Stimulated activated CD8-positive, alpha-beta memory T cell treated with anti-CD3 and anti-CD28 coated beads, Interleukin-4, amount 100 ng/mL, for 1 hour (primary cell): ENCODE measurements at places on chromosomes 6 and 20.

DNA sequence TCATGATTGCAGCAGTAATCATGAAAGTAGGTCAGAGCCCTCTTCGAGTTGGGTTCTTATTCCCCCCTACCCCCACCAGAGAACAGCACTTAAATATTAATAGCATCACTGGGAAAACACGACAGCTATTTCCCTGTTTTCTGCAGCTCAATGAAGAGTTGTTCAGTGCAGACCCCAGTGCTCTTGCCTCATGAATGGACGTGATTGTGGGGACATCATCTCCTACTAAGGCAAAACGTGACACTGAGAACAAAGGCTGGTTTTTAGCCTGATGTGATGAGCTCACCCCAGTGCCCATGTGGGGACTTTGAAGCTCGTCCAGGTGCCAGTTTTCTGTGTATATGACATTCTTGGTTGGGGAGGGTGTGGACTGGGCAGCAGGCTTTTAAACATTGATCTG is 105.9 kb downstream of the SLC35F1 start:
- no peak for DNase-seq

GRCh38 chr6:42774201-42774600 is 7.7 kb upstream of the BICRAL start:
- no peak for DNase-seq

DNA sequence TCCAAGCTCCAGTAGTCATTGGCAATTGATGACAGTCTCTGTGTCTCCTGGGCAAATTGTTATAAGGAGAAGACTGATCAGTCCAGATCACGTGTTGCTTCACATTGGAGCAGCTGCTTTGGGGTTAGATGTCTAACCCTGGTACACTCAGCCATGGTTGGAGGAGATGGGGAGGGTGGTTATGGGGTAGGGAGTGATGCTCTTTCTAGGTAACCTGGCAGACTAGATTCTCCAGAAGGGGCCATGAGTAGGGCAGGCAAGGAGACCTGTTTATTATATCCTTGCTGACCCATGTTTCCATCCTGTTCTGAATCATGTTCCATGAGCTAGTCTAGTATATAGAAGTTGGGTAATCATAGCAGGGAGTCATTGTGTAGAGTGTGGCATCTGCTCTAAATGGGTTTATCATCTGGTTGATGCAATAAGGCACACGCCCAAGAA is 50.8 kb upstream of the BACH2 start:
- no peak for DNase-seq

DNA sequence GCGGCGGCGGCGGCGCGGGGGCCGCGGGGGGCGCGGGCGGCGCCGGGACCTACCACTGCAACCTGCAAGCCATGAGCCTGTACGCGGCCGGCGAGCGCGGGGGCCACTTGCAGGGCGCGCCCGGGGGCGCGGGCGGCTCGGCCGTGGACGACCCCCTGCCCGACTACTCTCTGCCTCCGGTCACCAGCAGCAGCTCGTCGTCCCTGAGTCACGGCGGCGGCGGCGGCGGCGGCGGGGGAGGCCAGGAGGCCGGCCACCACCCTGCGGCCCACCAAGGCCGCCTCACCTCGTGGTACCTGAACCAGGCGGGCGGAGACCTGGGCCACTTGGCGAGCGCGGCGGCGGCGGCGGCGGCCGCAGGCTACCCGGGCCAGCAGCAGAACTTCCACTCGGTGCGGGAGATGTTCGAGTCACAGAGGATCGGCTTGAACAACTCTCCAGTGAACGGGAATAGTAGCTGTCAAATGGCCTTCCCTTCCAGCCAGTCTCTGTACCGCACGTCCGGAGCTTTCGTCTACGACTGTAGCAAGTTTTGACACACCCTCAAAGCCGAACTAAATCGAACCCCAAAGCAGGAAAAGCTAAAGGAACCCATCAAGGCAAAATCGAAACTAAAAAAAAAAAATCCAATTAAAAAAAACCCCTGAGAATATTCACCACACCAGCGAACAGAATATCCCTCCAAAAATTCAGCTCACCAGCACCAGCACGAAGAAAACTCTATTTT is 2.0 kb downstream of the FOXC1 start:
- no peak for DNase-seq

DNA sequence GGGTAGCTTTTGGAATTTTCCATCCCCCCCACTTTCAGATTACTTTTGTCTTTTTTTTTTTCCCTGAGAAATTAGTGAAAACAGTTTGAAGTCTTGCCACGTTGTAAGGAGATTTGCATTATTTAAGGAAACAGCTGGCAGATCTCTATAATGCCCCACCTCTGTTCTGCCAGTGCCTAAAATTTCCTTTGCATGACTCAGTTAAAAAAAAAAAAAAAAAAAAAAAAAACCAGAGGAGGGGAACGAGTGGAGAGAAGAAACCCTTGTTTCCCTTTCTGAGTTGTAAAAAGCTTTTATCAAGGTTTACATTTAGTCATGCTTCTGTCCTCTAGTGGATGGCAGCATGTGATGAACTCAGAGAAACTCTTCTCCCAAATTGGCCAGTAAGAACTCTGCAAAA is 33.5 kb downstream of the CARMIL1 start:
- no peak for DNase-seq

- DNase-seq = no peak
Observed at GRCh38 chr20:2599288-2600006, 53.0 kb upstream of the NOP56 start.

GRCh38 chr6:124723671-124724070 is 238.6 kb upstream of the RNF217 start:
- DNase-seq = no peak

GRCh38 chr6:122800906-122801305 is 11.8 kb downstream of the SMPDL3A start:
- DNase-seq = no peak

GRCh38 chr20:44288252-44288651 is 22.8 kb downstream of the FITM2 start:
- no peak for DNase-seq

- DNase-seq = no peak
Observed at GRCh38 chr20:36394340-36394965, 88.3 kb downstream of the DLGAP4 start.

DNA sequence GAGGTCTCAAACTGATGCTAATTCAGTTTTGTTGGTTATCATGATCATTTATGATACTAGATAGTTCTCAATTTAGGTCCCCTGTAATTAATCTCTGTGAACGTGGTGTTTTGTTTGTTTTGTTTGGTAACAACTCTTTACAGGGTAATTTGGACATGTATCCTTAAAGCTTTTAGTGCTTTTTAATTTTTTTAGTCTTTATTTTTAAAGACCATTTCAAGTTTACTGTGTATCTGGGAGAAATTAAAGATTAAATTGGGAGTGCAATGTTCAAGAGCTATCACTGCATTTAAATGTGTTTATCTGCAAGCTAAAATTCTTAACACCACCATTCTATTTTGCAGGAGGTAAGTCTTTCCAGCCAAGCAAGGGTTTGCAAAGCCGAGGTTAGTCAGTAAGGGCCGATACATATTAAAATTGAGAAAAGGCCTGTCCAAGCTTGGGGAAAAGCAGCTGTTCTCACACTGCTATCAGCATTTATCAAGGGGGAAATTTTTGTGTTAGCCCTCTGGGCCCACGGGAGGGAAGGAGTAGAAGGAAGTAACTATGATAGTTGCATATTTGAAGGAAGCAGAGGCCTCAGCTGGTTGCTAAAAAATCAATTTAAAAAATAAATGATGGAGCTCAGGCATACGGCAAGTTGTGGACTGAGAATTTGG is 59.3 kb upstream of the ZNF217 start:
- DNase-seq = no peak

DNA sequence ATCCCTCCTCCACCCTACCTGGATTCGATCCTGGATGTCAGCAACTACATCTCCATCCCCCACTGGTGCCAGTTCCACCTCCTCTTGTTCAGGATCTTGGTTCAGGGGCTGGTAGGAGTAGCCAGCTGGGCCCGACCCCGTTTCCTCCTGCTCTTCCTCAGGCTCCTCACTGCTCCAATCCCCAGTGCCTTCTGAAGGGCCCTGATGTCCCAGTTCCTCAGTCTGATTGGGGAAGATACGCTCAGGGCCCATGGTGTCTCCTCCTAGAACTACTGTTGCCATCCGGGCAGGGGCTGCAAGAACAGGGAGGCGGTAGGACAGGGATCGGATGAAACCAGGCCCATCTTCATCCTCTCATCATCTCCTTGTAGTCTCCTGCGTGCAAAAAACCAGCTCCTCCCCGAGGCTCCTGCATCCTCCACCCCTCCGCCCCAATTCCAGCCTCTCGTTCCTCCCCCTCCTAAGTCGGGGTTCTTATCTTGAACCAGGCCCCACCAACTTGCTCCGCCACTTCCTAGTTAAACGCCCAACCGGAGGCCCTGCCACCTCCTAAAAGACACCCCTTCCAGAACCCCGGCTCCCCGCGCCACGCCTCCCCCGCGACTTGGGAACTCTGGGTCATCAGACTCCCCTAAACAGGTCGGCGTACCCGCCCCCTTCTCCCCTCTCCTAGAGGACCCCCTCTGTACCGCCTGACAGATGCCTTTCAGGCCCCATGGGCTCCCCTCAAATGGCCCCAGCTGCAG is 476 bp downstream of the MEA1 start:
- no peak for DNase-seq

- no peak for DNase-seq
Observed at GRCh38 chr20:4472906-4473305, 248.8 kb upstream of the PRND start.
